ENCODE measurements at places on chromosomes 12 and 14.

DNA sequence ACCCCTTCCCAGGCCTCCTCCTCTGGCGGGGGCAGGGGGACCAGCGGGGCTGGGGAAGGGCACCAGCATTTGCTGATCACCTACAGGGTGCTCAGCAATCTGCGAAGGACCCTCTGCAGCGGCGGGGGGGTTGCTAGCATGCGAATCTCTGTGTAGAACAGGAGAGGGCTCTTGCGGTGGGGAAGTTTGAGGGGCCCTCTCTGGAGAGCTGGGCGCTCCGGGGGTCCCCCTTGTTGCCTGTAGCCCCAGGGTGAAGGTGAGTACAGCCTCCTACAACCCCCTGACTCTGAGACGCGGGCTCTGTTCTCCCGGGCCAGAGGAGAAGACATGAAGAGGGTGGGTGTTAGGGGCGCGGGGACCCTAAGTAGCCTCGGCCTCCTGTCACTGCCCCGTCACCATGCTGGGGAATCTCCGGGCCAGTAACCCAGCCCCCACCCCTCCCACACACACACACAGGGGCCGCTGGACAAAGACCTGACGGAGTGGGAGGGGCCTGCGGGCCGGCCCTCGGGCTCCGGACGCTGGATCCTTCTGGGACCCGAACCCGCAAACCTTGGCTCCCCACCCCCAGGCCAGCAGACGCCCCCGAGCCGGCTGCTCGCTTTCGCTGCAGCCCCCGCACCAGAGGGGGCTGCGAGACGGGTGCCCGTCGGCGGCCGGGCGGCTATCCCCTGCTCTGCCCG is 734 bp downstream of the FIGNL2 start:
- DNase-seq: no peak

DNA sequence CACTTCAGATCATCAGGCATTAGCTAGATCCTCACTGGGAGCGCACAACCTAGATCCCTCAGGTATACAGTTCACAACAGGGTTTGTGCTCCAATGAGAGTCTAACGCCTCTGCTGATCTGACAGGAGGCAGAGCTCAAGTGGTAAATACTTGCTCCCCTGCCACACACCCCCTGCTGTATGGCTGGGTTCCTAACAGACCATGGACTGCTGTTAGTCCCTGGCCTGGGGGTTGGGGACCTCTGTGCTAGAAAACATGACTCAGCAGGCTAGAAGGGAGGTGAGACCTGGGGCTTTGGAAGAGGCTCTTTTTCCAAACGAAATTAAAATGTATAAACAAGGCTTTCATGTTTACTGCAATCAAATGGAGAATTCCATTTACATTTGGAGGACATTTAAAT is 691.1 kb downstream of the FLRT2 start:
- DNase-seq: no peak

- no peak for DNase-seq
Observed at GRCh38 chr12:113244478-113244958, 23.3 kb downstream of the TPCN1 start.

GRCh38 chr14:68634874-68635595 is 157.8 kb downstream of the ZFP36L1 start:
- DNase-seq: no peak

- DNase-seq: no peak
Observed at GRCh38 chr14:104223101-104224041, 85.0 kb downstream of the KIF26A start.

DNA sequence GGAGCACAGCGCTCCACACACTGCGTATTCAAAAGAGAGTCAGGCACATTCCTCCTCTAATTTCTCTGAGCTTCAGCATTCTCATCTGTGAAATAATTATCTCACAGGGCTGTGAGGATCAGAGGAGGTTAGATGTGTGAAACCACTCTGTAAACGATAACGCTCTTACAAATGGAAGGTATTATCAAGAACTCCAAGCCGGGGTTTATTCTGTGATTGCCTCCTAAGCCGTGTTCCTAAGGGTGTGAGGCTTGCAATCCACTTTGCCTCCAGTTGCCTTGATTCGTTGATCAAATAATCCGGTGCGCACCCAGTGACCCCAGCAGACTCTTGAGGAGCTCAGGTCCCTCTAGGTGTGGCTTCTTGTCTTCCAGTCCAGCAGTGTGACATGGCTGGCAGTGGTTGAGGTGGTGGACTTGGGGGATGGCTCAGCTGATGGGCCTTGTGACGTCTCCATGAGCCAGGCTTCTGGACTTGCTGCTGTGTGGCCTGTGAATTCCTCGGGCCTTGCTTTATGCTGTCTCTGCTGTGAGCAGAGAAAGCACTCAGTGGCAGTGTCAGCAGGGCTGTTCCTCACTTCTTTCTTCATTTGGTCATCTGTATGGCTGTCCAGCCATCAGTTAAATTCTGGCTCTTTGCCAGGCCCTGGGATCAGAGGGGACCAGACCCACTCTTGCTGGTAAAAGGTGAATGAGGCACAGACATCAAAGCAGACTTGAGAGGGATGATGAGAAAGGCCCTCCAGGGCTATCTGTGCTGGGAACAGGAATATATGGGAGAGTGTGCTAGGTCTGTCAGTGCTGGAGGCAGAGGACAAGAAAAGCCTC is 71.0 kb downstream of the SLC25A47 start:
- DNase-seq: no peak

- DNase-seq: no peak
Observed at GRCh38 chr14:58465421-58465820, 37.9 kb downstream of the KIAA0586 start.

GRCh38 chr12:14946162-14946561 is 7.8 kb upstream of the ERP27 start:
- no peak for DNase-seq

DNA sequence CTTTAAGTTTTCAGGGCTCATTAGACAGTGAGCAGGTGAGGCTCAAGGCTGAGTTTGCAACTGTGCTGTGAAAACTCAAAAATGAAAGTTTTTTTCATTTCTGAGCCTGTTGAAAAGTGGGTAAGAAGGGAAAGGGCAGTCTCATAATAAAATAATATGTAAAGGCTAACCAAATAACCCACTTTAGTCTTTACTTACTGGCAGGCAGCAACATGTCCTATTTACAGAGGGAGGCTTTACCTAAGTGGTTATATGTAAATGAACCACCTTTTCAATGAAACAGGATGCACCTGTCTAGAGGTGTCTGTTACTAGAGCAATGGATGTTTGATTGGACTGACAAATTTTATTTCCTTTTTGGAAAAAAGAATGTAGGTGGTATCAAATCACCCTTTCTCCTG is 158.0 kb downstream of the ETV6 start:
- no peak for DNase-seq

- no peak for DNase-seq
Observed at GRCh38 chr12:85130646-85131045, 94.5 kb downstream of the LRRIQ1 start.

DNA sequence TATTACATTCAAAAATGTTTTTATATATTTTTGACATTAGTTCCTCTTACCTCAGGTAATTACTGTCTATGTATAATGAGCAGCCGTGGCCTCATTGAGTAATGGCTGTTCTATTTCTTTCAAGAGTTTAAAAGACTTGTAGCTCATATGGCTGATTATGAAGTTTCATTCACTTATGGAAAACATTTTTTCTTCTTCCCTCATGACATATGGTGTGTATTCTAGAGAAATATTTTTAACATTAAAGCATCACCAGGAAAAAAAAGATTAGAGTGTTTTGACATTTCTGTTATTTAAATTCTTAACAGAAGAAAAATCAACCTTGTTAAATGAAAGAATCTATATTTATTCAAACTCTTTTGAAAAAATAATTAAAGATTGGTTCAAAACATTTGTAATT is 422.4 kb downstream of the TMEM117 start:
- no peak for DNase-seq

- no peak for DNase-seq
Observed at GRCh38 chr14:95614349-95614748, 71.9 kb upstream of the TCL1B start.

DNA sequence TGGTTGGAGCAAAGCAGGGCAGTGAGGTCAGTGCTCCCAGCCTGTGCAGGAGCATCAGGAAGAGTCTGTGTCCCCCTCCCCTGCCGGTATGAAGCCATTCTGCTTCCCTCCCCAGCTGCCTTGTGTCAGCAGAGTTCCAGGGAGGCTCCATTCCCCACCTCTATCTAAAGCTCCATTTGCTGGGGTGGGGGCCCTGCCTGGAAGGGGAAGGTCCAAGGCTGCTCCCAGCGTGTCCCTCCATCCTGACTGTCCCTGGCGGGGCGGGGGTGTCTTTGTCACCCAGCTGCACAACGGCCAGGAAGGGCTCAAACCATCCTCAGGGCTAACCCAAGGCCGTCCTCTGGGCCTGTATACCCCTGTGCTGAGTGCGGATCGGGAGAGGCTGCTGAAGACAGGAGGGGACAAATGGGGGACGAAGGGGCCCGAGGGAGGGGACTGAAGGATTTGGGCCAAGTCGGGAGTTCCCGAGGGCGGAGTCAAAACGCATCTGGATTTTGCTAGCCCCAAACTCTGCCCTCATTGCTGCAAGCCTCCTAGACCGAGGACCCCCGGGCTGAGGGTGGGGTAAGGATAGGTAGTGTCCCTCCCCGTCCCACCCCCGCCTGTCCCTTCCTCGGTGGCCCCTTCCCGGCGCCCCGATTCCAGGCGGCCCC is 748 bp upstream of the ACVRL1 start:
- DNase-seq: no peak

DNA sequence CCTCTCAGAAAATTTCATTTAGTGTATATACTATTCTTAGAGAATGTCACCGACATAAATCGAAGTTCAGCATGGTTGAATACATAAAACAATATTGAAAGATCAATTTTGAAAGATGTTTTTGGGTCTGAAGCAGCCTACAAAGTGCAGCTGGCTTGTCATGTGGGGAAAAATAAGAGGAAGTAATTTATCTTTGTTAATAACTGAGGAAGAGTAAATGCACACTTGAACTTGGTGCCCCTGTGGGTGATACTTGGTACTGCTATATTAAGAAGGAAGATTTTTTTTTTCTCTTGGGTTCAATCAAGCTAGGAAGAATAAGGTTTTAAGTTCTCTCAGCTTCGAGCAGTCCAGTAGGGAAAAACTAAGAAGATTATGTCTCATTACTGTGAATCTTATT is 661.3 kb downstream of the RPL10L start:
- no peak for DNase-seq

GRCh38 chr12:53603196-53603595 is 23.0 kb downstream of the ATF7 start:
- DNase-seq: no peak

DNA sequence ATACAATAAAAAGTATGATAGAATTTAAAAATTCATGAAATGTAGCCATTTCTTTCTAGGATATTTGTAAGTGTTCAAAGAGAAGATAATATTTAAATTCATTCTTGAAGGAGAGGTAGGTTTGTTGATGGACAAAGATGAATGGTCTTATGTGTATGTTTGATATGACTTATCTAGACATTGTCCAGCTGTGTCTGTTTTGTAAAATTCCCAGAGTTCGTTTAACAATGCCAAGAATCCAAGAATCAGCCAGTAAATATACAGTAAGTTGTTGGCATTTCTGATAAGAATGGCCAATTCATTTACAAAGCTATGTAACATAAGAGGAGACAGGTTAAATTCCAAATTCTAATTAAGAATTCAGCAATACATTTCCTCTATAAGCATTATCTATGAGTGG is 150.9 kb downstream of the ADAMTS20 start:
- no peak for DNase-seq

DNA sequence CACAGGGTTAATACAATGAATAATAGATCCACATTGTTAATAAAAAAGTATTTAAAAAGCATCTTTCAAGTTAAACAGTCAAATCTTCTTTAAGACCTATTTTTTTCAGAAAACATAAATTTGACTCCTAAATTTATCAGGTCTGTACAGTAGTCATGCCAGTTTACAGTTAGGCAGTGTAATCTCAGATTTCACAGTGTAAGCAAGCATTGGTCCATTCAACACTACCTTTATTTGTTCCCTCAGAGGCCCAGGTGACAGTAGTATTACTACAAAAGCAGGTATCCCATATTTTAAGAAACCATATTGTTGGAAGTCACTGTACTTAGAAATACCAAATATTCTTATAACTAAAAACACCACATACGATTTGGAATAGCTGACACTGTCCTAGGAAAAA is 6.1 kb downstream of the ATP2B1 start:
- no peak for DNase-seq

GRCh38 chr14:79947440-79948054 is 263.8 kb downstream of the DIO2 start:
- no peak for DNase-seq

DNA sequence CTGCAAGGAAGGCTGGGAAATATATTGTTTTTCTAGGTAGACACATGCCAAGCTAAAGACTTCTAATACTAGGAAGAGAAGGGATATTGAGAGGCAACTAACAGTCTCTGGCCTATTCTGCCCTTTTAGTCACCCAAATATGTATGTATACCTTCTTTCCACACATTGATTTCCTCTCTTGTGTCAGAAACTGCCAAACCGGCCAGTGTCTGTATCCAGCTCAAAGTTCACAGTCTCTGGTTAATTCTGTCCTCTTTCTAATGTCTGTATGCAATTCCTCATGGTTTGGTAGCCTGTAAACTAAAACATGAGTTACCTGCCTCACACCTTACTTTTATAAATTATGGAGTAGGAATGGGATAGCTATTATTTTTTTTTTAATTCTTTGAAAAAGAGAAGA is 25.2 kb upstream of the CPSF6 start:
- DNase-seq: no peak

- no peak for DNase-seq
Observed at GRCh38 chr12:7373226-7373625, 69.4 kb downstream of the ACSM4 start.
